ENCODE measurements at places on chromosomes 12 and 14. TPM values are rescaled to one million over a fixed set of nuclear protein-coding genes. Genes with fewer than 3 reads are reported as not detected.

GRCh38 chr14:33539918-33540357, 410.9 kb downstream of the EGLN3 start:
- no peak for DNase-seq

- DNase-seq = no peak
Measured at GRCh38 chr14:58118097-58118815, 33.8 kb downstream of the ARMH4 start.

DNA sequence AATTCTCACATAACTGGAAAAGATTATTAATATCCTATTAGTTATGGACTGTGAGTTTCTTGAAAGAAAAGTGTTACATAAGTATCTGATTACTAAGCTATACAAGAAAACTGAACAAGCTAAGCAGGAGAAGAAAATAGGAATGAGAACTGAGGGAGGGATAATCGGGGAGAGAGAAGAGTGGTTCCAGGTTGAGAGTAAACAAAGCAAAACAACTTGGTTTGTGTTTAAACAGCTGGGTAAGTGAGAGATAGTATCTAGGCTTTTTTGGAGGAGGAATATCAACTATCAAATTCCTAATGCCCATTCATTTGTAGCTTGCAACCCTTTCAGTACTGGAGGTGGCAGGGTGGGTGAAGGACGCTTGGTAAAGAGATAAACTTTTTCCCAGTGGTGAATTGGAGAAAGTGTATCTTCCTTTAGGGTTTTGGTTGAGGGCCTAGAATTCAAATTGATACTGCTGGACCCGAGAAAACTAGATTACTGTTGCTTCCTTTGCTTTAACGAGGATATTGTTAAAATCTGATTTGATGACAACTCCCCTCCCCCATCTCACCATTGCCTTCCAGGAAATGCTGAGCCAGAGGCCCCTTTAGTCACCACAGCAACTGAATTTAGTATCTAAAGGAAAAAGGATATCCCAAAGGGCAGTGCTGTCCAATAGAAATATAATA, 2.0 kb upstream of the SLC2A3 start:
- DNase-seq = no peak

DNA sequence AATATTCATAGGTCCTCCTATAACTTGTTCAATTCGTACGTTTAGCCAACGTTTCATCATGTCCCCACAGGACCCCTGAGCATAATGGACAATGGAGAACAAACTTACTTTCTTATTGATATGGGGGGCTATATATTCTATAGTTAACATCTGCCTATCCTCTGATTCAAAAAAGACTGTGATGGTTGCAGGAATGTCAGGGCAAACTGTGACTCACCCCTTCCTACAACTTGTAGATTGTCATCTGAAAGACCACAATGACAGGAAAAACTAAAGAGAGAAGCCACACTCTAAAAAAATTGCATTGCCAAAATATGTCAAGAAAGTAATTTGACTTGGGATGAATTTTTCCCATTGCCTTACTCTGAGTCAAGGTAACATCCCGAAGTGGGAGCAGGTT, 50.8 kb downstream of the CATSPERB start:
- no peak for DNase-seq

The BDKRB2 gene
- 0.26 TPM for total RNA-seq

DNA sequence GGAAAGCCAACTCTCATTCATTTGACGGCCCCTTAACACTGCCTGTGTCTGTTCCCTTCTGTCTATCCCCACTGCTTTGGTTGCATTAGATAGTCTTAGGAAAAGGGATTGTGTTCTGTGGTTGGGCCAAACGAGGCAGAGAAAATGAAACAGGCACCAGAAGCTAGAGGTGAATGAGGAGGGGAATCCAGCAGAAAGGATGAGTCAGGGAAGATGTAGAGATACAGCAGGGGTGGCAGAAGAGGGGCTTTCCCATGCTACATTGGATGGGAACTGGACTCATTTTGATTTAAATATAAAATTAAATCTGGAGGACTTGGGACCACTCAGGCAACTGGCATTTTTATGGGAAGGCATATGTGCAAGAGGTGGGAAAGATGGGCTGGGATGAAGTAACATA, 43.3 kb downstream of the OTOGL start:
- no peak for DNase-seq

- DNase-seq = peak; percentile 46
Measured at GRCh38 chr12:48002773-48003218, 1.5 kb downstream of the COL2A1 start.

The DLGAP5 gene
- 0.94 TPM for total RNA-seq

The KRT86 gene
- total RNA-seq = 20.9 TPM

The ERP27 gene
- not detected for total RNA-seq

GRCh38 chr14:51929166-51929565, 60.2 kb upstream of the RTRAF start:
- peak; percentile 13 for DNase-seq

DNA sequence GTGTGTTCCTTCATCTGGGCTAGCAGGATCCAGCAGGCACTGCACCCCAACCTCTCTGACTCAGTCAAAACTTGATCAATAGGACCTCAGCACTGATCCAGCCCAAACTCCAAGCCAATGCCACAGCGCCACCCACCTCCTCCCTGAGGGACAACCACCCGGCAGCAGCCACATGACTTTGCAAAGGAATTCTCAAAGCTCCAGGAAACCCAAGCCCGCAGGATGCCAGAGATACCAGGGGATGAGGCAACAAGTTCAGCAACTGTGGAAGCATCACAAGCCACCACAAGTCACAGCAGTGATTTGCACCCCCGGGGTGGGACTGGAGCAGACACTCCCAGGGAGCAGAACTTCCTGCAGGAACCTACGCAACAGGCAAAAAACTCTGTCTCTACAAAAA, 37.3 kb downstream of the ACTN1 start:
- DNase-seq = peak; percentile 98

The PGF gene
- 19.8 TPM for total RNA-seq

DNA sequence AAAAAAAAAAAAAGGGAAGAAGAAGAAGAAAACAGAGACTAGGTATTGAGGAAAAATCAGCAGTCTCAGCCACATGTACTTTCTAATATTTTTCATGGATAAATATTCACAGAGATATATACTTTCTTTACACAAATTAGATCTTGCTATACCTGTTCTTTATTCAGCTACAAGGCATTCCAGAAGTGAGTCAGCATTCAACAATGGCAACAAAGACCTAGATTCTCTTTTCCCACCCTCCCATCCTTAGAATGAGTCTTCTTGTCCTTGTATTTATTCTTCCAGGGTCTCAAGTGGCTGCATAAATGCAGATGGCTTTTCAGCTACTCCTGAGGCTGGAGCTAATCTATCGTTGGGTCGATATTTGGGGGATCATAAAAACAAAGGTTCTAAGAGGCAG, 93.0 kb downstream of the NT5DC3 start:
- DNase-seq = no peak

- DNase-seq = no peak
Measured at GRCh38 chr12:51913071-51914033, 6.0 kb downstream of the ACVRL1 start.

GRCh38 chr12:62599854-62600437, 133.3 kb downstream of the MON2 start:
- DNase-seq = no peak

The SPIC gene
- total RNA-seq = not detected

The ACOT6 gene
- not detected for total RNA-seq

GRCh38 chr14:104440297-104440956, 139.1 kb upstream of the C14orf180 start:
- DNase-seq = no peak

- DNase-seq = no peak
Measured at GRCh38 chr14:69708586-69709560, 58.1 kb upstream of the SRSF5 start.

DNA sequence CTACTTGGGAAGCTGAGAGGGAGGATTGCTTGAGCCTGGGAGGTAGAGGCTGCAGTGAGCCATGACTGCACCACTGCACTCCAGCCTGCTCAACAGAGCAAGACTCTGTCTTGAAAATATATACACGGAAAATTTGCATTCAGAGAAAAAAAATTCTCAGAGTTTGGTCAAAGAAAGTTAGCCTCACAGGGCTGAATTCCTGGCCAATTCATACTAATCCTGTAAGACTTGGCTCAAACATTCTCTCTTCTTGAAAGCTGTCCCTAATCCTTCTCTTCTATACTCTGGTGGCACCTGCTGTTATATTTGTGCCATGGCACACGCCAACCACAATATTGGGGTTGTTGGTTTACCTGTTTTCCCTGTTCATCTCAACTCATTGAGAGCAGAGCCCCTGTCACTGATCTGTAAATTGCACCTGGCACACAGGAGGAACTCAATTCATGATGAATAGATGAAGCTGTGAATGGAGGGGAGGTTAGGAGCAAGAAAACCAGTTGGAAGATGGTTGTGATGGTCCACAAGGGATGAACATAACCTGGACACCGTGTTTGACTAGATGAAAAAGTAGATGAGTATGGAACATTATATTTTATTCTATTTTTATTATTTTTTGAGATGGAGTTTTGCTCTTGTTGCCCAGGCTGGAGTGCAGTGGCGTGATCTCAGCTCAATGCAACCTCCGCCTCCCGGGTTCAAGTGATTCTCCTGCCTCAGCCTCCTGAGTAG, 36.8 kb upstream of the SPTSSA start:
- peak; percentile 10 for DNase-seq

- DNase-seq = no peak
Measured at GRCh38 chr14:71487941-71488340, 444.3 kb upstream of the RGS6 start.

The CCDC77 gene
- 9.8 TPM for total RNA-seq

The STXBP6 gene
- 24.5 TPM for total RNA-seq

DNA sequence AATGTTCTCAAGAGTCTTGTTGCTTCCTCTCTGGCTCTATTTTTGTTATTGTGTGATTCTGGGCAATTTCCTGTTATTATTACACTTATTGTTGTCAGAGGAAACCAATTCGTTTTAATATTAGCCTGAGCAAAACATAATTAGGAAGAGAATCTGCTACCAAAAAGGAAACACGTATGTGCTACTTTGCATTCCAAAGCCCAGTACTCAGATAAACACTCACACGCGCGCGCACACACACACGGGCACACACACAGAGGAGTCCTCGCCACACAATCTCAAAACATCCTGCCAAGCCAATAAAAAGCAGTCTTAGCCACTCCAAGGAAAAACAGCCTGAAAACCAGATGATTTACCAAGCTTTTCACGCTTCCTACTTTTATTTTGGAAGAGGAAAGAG, 400.7 kb downstream of the NUAK1 start:
- DNase-seq = no peak

DNA sequence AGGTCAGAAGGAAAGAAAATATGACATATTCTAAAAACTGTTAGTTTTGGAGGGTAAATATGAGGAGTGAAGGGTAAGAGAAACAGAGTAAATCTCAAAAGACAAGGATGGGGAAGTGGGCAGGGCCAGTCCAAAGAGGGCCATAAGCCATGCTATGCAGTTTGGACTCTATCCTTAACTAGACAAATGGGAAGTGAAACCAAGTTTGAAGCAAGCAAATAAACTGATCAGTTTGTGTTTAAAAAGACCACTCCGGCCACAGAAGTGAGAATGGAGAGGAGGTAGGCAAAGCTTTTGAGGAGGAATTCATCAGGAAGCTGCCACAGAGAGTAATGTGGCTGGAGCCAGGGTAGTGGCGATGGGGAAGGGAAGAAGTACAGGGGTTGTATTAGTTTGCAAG, 37.5 kb upstream of the DAAM1 start:
- DNase-seq = no peak

GRCh38 chr14:99119554-99120525, 152.2 kb downstream of the BCL11B start:
- no peak for DNase-seq

- DNase-seq = no peak
Measured at GRCh38 chr12:108589028-108589839, 8.7 kb downstream of the TMEM119 start.

The TAS2R19 gene
- 2.0 TPM for total RNA-seq

- no peak for DNase-seq
Measured at GRCh38 chr12:124085419-124086296, 112.6 kb downstream of the ZNF664 start.

Data from myocyte (in vitro differentiated cells).